Fibroblast of skin of scalp (primary cell): ENCODE measurements at places on chromosomes 1 and 21.

- no peak for DNase-seq
These were observed 51.7 kb downstream of the BACE2 start for GRCh38 chr21:41219498-41220207.

GRCh38 chr1:116486424-116486823, 84.4 kb downstream of the CD58 start:
- DNase-seq: peak; percentile 74

- peak; percentile 18 for DNase-seq
These were observed 2.7 kb downstream of the RORC start for GRCh38 chr1:151828921-151829320.

- peak; percentile 77 for DNase-seq
These were observed 22.7 kb downstream of the SLC35D1 start for GRCh38 chr1:67031121-67031858.

DNA sequence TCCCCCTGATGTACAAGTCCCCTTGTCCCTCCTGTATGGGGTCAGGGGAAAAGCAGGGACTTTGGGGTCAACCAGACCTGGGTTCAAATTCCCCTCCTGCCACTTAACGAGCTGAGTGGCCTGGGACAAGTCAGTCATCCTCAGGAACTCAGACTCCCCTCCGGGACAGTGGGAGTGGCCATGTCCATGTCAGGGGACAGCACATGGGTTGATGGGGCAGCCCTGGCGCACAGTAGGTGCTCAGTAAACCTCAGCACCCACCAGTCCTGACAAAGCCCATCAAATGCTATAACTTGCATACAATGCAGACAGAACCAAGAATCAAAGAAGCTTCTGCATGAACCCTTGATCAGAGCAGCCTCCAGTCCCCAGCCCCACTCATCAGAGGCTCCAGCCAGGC, 30.0 kb downstream of the MATN1 start:
- DNase-seq: no peak

DNA sequence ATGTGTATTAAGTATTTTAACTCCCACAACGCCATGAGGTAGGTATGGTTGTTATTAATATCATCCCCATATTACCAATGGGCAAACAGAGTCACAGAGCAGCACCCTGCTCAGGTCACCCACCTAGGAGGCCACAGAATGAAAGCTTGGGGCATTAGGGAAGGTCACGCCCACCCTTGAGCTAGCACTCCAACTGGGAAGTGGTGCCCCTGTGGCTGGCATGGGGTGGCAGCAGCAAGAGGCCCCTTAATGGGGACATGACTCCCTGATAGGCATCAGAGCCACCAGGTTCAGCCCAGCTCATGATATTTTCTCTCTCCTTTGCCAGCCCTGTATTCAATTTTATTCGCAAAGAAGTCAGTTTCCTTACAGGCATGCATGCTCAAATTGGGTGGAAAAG, 90.6 kb downstream of the DMRTB1 start:
- DNase-seq: no peak

DNA sequence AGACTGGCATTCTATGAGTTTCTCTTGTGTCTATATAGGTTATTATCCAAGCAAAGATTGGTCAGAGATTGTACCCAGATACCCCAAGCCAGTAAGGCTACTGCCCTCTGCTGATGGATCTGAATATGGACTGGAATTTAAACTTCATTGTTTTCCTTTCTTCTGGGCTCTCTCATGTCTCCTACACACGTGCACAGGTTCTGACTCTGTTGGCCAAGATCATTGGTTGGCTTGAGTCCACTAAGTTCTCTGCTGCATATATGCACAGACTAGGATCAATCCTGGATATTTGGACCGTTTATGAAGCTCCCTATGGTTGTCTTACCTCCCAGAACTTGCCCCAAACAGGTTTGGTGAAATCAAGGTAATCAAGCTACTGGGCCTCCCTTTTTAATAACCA, 69.7 kb downstream of the CC2D1B start:
- DNase-seq: peak; percentile 58

- no peak for DNase-seq
These were observed 17.5 kb downstream of the TRPM2 start for GRCh38 chr21:44370786-44371410.

GRCh38 chr21:26351661-26352060, 181.1 kb upstream of the APP start:
- no peak for DNase-seq

- no peak for DNase-seq
These were observed 1.4 kb upstream of the TLCD4 start for GRCh38 chr1:95115708-95116137.

GRCh38 chr1:244394826-244395765, 56.6 kb downstream of the ADSS2 start:
- DNase-seq: no peak

- no peak for DNase-seq
These were observed 41.2 kb upstream of the FOXO6 start for GRCh38 chr1:41319807-41320711.

- peak; percentile 68 for DNase-seq
These were observed 28.3 kb downstream of the EIF2D start for GRCh38 chr1:206583707-206584648.

GRCh38 chr1:231936983-231937775, 310.6 kb downstream of the DISC1 start:
- DNase-seq: no peak

- DNase-seq: no peak
These were observed 50.0 kb upstream of the ZNF648 start for GRCh38 chr1:182111496-182111895.

- DNase-seq: no peak
These were observed 63.5 kb upstream of the NRIP1 start for GRCh38 chr21:15128267-15128666.

DNA sequence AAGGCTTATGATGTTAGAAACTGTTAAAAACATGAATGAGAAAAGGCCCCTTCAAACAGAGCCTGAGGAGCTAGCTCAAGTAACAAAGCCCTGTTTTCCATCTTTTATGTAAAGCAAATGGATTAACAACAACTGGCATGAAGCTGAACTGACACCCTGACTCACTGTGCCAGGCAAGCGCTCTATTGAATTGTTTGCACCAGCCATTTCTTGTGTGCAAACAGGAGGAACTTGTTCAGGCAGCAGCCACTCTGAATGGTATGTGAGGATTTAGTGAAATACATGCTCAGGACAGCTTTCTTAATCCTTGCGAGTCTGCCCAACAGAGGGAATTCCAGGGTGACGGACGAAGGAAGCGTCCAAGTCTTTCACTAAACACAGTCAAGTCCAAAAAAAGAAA, 291.1 kb upstream of the ADGRL2 start:
- no peak for DNase-seq

DNA sequence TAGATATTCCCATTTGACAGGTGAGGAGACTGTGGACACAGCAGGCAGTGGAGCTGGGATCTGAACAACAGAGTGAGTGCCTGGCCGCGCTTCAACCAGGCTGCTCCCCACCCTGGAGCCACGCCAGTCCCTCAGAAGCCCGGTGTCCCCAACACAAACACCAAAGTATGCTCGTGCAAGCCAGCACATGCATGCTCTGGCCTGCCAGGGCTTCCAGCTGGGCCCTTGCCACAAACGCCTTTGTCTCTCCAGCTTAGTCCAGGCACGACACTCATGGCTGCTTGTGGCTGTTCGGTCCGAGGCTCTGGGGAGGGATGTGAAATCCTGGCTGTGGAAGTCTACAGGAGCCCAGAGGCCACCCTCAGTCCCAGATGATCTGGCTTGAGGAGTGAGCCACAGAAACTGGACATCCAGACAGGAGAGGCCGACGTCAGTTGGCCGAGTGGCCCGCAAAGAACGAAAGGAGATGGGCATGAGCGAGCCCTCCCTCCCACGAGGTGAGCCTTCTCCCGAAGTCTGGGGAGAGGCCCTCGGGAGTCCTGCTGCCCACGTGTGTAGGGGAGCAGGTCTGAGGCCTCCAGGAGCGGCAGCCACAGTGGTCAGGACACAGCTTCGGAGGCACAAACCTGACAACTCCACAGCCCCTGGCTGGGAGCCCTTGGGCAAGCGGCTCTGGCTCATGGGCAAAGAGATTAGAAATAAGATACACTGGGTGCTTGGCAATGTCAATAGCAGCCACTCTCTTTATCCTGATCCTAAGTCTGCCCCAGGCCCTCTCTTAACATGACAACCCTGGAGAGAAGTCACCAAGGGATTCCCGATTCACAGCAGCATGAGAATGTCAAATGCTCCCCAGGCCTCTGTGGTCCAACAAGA, 117.1 kb upstream of the IFFO2 start:
- DNase-seq: no peak

DNA sequence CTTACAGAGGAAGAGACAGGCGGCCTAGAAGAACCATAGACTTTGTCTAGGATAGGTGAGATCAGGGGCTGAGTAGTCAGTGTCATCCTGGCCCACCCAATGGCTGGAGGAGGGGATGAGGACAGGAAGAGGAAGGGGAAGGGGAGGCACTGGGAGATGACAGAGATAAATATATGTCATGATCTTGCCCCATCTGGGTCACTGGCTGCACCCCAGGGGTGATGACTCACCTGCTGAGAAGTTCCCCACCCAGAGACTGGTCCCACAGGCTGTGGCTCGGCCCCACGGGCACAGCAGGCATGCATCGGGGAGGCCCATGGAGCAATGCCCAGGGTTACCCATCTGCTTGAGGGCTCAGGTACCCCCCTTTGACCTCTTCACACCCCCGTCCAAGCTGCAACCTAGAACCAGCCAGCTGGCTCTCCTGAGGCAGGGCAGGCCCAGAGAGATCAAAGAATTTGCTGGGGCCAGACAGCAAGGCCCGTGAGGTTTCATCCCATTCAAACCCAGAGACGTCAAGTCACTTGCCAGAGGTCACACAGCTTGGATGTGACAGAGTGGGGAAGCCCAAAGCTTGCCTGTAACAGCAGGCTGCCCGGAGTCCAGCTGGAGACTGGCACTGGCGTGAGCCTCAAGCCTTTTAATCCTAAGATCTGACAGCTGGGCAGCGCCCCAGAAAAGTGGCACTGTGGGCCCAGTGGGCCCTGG, 34.7 kb upstream of the CASZ1 start:
- peak; percentile 19 for DNase-seq

DNA sequence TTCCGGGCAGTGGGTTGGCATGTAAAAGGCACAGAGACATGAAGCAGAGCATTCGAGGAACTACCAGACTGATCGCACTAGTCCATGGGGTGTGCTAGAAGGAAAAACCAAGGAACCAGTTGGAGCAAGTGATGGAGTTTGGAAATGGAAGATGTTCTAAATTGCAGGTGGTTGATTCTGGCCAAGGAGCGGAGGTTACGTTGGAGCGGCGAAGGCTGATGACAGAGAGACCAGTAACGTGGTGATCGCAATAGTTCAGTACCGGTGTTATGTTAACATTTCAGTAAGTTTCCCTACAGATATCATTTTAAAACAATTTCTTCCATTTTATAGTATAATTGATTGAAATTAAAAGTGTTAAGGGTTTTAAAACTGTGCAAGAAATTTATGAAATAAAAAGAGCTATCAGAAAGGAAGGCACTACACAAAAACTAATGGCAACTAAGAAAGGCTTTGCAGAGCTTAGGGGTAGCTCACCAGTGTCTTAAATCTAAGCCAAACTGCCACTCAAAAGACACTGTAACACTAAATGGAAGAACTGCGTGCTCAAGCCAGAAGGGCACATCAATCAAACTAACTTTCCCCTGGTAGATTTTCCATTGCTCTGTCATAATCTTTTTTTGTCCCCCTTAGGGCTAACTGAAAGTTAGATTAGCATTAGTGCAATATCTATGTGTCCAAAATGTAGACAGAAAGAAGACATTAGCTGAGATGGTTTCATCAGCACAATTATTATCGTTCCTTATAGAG, 11.3 kb upstream of the HEATR1 start:
- DNase-seq: no peak

DNA sequence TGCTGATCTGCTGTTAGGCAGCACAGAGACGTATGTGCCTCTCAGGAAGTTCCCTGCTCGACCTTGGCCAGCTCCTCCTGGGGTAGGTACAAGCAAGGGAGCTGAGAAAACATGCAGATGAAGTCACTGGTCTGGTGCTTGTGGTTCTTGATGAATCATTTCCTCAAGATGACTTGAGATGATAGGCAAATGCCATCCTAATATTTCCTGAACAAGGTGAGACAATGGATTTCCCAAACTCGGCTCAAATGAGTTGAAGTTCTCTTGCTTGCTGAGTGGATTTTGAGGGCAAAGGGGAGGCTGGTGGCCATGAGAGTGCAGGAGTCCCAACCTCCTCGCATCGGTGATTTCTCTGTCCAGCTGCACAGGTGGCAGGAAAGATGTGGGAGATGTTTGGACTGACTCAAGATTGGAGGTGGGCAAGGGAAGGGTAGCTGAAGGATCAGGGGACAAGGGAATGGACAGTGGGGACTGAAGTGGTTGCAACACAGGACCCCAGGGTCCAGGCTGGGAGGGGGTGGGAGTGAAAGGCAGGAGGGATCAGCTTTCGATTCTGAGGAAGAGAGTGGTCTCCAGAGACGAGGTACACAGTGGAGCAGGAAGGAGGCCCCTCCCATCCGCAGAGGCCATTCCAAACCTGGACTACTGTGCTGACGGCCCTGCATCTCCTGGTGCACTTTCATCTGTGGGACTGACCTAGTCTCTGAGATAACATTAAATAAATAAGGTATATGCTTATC, 63.9 kb downstream of the CAPN2 start:
- peak; percentile 50 for DNase-seq

GRCh38 chr21:31846690-31847089, 26.1 kb upstream of the HUNK start:
- no peak for DNase-seq

- no peak for DNase-seq
These were observed 234.1 kb downstream of the SDCCAG8 start for GRCh38 chr1:243489681-243490546.

DNA sequence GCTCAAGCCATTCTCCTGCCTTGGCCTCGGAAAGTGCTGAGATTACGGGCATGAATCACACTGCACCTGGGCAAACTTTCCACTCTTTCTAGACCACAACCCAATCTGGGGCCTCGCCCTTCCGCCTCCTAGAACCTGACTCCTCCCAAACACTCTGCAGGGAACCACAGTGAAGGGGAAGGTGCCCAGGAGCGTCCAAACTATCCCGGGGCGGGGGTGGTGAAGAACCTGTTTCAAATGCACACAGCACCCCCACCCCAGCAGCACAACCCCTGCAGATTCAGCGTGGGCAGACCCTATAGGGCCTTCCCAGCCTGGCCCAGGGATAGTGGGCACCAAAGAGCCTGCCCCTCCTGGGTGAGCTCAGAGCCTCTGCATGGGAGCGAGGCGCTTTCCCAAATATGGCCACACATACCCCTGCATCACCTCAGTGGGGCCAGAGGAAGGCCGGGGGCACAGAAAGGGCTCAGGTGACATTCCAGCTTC, 86.9 kb downstream of the STUM start:
- no peak for DNase-seq
